Transverse colon (tissue), 4 donors: ENCODE measurements at places on chromosomes 7 and 10.

- DNase-seq = no peak
Observed at GRCh38 chr10:120456626-120457430, at the start of gene PLPP4. PLPP4 (plus strand) TSS chr10:120457227; CDS start chr10:120457306, 79 bp downstream.

DNA sequence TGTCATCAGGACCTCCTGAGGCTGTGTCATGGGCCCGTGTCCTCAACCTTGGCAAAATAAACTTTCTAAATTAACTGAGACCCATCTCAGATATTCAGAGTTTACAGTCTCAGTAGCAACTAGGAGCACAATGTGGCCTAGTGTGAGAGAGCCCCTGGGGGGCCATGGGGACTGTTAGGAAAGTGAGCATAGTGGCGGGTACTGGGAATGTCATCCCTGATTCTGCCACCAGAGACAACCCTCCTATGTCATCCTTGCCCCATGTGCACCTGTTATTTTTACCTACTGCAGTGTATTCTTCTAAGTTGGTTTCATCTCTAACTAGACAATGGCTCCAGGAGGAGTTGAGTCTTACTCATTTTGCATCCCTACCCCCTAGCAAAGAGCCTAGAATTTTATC is 78.6 kb downstream of the CCDC71L start:
- no peak for DNase-seq

- peak; percentile 78 for DNase-seq
Observed at GRCh38 chr10:96585736-96586418, 935 bp downstream of the TM9SF3 start.

DNA sequence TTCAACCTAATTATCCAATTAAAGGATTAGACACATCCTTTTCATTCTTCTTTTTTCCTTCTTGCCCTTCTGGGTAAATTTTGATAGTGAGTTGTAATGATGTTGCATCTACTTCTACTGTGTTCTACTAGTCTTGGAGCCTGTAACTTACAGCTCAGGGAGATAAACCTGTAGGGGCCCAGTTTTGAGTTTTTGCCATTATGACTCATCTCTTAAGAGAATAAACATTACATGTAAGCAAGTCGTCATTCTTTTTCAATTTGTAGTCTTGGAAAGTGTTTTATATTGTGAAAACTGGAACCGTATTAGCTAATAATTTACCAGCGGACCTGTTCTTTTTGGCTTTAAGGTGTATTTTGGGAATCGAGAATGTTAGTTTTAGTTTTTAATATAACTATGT is 89.7 kb upstream of the RPA3 start:
- no peak for DNase-seq

DNA sequence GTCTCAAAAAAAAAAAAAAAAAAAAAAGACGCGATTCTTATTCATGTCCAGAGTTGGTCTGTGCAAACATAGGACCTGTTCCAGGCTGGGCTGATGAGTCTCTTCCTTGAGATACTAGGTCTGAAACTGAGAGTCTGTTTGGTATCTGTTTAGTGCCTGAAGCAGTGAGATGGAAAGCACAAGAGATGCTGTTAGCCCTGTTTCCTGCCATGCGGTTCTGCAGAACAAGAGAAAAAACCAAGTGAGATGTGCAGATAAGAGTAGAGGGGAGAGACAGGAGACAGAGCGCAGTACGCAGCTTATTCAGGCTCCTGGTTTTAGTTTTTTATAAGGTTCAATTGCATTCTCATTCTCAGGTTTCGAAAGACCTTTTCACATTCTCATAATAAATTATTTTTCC is 85.8 kb upstream of the PRKCQ start:
- no peak for DNase-seq

DNA sequence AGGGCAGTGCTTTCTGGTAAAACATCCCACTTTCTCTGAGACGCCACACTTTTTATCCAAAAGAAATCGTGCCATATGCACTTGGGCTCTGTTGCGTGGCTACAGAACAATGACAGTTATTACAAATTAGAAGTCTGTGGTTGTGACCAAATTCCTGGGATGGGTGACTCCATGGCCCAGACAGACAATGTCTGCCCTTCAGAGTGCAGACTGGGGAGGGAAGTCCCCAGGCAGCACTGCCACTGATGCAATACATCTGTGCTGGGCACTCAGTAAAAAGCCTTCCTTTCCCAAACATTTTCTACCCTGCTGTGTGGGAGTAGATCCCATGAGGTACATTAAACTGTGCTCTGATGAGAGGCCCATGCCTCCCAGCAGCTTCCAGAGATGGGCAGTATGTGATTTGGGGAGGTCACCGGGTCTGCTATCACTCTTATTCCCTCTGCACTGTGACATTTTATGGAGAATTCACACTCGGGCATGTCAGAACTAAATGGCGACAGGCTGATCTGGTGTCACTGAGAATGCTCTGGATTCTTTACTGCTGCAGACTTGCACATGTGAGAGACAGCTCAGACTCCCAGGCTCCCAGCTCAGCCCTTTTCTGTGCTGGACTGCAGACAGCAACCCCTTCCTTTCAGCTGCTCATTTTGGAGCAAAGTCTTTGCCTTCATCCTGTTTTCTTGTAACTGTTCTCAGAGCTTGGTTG is 243.5 kb upstream of the ZNF32 start:
- no peak for DNase-seq

DNA sequence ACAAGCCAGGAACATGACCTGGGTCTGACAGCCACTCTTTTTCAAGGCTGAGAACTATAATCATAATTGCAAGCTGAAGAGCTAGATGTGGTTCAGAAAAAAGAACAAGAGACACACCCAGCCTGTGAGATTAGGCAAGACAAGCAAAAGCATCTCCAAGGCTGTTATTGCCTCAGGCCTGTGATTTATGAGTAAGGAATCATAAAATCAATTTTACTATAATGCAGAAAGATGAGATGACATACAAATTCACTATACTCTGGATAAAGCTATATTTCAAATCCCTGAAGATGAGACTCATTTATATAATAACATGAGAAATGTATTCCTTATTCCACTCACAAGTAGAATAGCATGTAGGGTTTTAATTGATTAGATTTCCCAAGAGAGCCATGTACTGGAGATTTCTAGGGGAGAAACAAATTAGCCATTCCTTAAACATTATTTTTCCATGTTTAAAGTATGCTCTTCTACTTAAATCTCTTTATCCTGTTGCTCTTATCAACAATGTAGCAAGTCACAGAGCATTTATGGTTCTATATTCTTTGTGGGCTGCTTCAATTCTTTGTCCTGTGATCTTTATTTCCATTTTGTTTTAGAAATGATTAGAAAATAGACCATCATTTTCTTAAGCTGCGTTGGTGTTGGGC is 47.4 kb downstream of the FHIP2A start:
- DNase-seq = no peak

- no peak for DNase-seq
Observed at GRCh38 chr10:97434055-97434454, 8.1 kb downstream of the PGAM1 start.

DNA sequence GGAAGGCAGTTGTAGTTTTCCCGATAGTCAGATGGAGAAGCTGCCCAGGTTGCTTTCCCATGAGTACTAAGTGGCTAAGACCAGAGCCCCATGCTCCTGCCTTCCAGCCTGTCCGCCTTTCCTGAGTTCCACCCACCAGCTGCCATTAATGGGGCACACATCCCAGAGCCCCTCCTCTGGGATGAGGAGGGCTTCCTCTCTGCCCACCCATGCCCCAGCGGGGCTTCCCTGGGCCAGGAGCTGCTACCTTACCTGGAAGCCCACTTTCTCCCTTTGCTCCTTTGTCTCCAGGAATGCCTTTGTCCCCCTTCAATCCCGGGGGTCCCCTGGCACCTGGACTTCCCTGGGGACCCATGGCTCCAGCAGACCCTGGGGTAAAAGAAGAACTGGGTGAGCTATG is 7.8 kb downstream of the SFTPD start:
- no peak for DNase-seq

DNA sequence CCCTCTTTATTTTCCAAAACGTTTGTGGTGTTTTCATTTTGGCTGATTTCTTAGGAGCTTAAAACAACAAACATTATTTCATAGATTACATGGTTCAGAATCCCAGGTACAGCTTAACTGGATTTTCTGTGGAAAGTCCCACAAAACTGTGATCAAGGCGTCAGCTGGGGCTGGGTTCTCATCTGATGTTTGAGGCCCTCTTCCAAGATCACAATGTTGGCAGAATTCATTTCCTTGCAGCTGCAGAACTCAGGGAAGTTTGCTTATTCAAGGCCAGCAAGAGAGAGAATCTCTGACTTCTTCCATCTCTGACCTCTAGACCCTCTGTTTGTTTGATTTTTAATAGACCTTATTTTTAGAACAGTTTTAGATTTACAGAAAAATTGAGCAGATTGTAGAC is 108.4 kb upstream of the AGK start:
- DNase-seq = no peak

DNA sequence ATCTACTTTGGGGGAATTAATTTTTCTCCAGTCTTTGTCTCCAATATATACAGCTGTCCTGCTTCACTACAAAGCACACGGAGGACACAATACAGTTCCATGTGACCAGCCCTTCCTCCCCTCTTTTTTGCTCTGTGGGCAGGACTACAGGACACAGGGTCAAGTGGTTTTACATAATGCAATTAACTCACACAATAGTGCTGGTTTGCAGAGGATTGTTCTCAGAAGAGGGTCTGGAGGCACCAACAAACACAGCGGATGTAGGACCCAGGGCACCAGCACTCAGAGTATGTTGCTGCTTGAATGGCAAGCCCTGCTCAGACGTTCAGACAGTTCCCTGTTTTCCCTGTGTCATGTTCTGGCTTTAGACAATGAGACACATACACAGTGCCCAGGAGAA is 52.0 kb upstream of the NPTX2 start:
- no peak for DNase-seq

DNA sequence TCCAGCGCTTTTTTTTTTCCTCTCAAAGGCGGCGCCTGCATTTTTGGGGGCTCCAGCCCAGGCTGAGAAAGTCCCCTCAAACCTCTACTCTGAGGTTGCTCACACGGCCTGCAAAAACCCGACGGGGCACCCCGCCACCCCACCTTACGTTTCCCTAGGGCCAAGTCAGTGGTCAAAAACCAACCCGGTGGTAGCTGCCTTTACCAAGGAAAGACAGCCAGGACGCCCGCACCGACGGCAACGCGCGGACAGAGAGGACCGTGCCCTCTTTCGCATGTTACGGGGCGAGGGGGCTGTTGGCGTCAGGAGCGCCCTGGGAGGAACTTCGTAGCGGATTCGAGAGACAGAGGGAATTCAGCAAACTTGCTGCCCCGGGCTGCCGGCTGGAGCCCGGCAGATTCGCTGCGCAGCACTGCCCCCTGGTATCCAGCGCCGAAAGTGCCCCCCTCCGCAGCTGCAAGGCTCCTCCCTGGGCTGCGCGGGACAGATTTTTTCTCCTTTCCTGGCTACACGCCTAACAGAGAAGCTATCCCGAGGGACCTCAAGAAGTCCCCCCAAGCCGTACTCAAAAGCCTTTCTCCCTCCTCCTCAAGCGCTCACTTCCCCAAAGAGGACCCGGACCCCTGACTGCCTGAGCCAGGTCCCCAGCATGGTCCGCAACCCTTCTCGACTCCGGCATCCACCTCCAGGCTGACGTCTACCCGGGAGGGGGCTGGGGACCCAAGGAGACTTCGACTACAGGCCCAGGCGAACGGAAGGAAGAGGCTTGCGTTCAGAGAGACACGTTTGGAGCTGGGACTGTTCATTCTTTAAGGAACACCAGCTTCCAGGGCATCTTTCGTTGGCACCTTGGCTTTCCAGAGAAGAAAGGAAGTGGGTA is 27.7 kb upstream of the VAX1 start:
- peak; percentile 29 for DNase-seq
